HT1080 (cell line): ENCODE measurements at places on chromosomes 1 and 21. TPM values are rescaled to one million over a fixed set of nuclear protein-coding genes. Genes with fewer than 3 reads are reported as not detected.

BATF3 gene
- total RNA-seq = 17.4 and 23.2 TPM in 2 replicates

MRPL39 gene
- 51.9 and 53.4 TPM in 2 replicates for total RNA-seq

GSTM2 gene
- total RNA-seq = 2.3 and 3.1 TPM in 2 replicates

SPATA6 gene
- total RNA-seq = 0.16 TPM in 1 of 2 replicates, not detected in the other

PDPN gene
- 8.7 and 16.3 TPM in 2 replicates for total RNA-seq

MOB3C gene
- 4.5 and 5.4 TPM in 2 replicates for total RNA-seq

IVL gene
- total RNA-seq = 0.26 and 0.33 TPM in 2 replicates

THAP3 gene
- 20.9 and 22.0 TPM in 2 replicates for total RNA-seq

CFHR2 gene
- not detected in 2 replicates for total RNA-seq

DNA sequence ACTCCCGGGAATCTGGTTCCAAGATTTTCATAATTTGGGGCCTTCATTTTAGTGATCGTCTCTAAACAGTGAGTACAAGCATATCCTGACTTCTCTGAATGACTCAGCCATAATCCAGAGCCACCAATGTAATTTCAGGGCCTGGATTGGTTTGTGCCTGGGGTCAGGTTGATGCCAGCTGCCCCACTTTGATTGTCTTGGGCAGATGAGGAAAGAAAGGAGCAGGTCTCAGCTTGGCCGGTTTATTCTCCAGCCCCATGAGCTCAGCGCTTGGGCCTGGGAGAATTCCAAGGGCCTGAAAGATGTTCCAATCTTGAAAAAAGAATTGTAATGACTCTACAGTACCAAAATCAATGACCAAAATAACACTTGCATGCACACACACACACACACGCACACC lies 71.2 kb upstream of the ECE1 start:
- no peak for DNase-seq

DNA sequence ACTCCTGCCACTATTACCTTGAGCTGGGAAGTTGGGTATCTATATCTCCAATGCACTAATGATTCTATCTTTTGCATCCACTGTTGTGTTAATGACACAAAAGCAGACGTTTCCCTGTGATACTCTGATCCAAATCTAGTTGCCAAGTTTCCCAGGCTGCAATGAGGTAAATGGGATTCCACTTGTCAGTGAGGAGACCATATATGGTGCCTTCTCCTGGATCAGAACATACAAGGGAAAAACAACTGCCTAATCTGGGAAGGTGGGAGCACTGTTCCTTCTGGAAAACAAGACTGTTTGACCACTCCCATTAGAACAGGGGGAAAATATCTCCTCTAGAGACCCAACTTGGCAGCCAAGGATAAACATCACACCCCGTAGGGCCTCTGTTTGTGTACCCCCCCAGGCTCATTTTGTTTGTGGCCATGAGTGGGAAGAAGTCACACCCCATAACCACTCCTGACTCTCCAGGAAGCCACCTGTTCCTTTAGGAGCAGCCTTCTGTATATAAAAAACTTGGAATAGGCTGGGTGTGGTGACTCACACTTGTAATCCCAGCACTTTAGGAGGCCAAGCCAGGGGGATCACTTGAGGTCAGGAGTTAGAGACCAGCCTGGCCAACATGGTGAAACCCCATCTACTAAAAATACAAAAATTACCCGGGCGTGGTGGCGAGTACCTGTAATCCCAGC lies 28.5 kb upstream of the SLC6A9 start:
- DNase-seq = peak; percentile 43

DNA sequence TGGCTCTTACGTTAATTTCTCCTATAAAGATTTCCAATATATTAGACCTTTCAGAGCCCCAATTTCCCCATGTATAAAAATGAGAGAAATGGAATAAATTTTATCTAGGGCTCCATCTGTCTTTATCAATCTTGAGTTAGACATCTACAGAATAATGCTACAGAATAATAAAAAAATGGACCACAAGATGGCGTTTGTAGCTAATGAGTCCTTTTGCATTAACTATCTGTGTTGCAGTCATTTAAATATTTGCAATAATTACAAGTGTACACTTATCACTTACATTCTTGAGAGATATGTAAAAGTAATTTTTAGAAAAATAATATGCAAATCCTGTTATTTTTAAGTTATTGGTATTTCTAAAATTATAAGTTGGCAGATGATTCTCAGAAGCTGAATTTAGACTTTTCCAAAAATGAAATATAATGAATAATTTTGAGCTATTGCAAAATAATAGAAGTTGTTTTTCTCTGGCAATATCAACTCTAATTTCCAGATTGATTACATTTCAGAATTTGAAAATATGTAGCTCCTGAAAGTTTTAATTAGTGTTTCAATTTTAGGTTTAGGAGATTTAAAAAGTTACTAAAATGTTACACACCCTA lies 87.7 kb downstream of the SNX7 start:
- DNase-seq = peak; percentile 1

DNA sequence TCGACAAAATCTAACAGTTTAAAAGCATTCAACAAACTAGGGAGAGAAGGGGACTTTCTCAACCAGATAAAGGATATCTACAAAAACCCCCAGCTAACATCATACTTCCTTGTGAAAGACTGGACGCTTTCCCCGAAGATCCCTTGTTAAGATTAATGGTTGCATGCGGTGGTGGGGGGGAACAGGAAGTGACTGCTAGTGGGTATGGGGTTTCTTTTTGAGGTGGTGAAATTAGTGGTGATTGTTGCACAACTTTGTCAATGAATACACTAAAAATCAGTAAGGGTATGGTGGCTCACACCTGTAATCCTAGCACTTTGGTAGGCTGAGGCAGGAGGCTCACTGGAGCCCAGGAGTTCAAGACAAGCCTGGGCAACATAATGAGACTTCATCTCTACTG lies 26.9 kb upstream of the EYA3 start:
- peak; percentile 16 for DNase-seq

GRCh38 chr1:205582046-205582445 lies 49.8 kb downstream of the ELK4 start:
- no peak for DNase-seq

- DNase-seq = no peak
Measured at GRCh38 chr1:53089478-53090226, 27.6 kb downstream of the PODN start.

- DNase-seq = no peak
Measured at GRCh38 chr1:73948055-73948454, 249.9 kb downstream of the LRRIQ3 start.

DNA sequence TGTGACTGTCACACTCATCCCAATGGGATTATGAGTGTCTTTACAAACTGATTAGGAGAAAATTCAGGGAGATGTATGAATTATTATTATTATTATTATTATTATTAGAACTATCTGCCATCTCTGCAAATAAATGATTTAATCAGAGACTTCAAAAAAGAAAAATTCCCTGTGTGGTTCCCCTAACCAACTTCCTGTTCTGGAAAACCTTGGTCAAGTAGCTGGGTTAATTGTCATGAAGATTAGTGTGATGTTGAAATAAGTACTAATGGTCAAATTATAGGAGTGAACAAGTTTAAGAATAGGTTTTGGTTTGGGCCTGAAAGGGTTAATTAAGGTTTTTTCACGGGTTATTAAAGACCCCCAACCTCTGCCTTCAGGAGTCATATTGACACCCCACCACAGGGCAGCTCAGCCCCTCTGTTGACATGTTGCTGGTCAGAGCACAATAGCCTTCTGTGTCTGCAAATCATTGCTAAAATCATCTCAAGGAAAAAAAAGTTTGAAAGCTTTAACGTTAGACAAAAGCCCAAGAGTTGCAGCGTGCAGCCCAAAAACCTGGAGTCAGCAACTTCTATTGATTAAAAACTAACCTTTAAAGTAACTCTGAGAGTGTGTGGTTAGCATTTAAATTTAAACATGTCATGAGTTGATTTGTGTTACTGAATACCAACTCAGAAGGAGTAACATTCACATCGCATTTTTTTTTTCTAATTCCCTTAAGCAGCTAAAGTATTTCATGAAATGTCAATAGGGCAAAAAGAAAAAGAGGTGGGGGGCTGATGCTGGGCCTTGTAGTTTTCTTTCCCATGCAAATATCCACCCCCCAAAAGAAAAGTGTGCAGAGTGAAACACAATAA lies 272.5 kb downstream of the TM2D1 start:
- no peak for DNase-seq

GRCh38 chr1:1539310-1540089 lies 924 bp downstream of the TMEM240 start:
- no peak for DNase-seq

- DNase-seq = peak; percentile 36
Measured at GRCh38 chr1:9229549-9229948, 5.0 kb upstream of the H6PD start.

- no peak for DNase-seq
Measured at GRCh38 chr1:174991473-174991872, 8.3 kb upstream of the CACYBP start.

DNA sequence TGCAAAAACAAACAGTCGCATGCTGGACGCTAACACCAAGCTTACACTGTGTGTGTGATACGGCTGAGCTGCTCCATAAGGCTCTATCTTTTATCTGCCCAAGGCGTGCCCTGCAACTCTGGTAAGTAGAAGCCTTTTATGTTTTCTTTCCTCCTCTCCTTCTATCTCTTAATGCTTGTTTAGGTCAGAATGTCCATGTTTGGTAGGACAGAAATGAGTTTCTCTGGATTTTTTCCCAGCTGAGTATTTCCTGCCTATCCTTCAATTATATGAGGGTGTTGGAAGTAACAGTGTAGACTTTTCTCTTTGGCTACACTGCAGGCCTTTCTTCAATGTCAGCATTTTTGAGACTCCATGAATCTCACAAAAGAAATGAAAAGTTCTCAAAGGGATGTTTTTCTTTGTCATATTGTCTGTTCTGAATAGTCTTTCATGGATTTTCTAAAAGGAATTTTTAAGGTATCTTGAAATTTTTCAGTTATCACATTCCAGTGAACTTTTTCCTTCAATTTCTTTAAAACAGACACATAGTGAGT lies 124.2 kb downstream of the MACF1 start:
- no peak for DNase-seq

GRCh38 chr1:210233216-210233494 lies 559 bp downstream of the SERTAD4 start:
- no peak for DNase-seq

DNA sequence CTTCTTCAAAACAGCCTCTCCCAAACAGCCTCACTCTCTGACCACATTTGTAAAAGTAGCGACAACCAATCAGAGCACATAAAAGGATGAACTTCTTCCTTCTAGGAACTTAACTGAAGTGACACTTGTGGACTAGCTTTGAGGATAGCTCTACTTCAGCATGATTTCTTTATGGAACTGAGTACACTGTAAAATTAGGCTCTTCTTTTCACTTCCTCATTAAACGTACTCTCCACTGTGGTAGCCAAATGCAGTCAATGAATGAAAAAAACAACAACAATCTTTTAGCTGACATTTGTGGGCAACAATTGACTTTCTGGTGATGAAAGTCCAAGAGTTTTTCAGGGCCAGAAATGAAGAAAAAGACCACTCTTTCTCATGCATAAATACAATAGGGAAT lies 9.6 kb downstream of the LRRC53 start:
- no peak for DNase-seq

DNA sequence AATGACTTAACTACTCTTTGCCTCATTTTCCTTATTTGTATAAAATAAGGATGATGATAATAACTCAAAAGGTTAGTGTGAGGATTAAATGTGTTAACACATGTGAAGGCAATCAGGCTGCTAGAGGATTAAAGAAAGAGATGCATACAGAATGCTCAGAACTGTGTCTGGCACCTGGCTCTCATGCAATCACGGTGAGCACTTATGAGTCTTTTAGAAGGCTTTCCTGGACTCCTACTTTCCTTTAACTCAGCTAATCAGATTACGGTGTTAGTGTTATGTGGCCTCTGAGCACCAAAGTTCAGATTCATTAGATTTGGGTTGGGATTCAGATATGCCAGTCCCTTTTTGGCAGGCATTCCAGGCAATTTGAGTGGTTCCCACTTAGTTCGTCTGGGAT lies 311.6 kb upstream of the USP24 start:
- DNase-seq = no peak

- DNase-seq = no peak
Measured at GRCh38 chr1:21873761-21874160, 61.7 kb downstream of the LDLRAD2 start.

DNA sequence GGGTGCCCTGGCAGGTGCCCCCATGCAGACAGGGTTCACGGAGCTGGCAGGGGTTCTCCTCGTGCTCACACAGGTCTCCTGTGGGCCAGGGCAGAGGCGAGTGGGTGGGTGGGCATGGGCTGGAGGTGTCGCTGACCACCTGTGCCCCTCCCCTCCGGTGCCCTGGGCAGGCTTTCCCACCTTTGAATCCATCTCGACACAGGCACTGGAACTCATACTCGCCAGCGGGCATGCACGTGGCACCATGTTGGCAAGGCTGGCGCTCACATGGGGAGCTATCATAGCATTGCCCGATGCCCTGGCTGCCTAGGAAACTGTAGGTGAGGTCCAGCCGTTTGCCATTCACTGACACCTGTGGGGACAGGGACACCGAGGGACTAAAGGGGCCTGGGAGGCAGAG lies 16.0 kb downstream of the LDLRAD2 start:
- DNase-seq = no peak

- no peak for DNase-seq
Measured at GRCh38 chr1:227378181-227378580, 59.9 kb upstream of the CDC42BPA start.

DNA sequence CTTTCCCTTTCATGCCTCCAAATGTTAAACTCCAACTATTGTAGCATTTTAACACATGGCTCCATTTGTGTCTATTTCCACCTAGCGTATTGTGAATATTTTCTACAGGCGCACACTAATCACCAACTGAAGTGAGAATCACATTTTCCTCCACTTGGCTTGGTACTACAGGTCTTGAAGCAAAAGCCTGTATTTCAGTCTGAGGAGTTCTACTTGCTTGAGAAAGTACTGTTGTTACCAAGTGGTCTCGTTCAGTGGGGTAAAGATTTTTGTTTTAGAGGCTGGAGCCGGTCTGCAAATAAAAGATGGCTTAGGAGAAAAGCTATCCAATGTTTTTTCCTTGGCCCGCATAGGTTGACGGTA lies 550 bp upstream of the PTBP2 start:
- DNase-seq = no peak

GRCh38 chr1:198520524-198521254 lies 19.8 kb downstream of the ATP6V1G3 start:
- DNase-seq = no peak

DNA sequence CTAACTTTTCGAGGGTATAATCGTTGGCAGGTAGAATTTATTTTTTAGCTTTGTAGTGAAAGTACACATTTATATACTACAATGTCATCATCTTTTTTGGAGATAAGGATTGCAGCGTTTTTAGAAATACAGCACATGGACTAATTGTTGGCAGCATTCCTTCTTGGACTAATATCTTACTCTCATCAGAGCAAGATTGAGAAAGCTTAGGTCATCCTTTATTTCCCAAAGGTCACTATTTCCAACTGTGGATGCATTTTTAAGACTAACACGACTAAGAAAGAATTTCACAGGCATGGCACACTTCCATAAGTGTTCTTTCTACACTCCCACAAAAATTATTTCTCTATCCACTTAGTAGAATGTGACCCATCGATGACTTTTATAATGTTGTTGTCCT lies 732.3 kb downstream of the NCAM2 start:
- DNase-seq = no peak

DNA sequence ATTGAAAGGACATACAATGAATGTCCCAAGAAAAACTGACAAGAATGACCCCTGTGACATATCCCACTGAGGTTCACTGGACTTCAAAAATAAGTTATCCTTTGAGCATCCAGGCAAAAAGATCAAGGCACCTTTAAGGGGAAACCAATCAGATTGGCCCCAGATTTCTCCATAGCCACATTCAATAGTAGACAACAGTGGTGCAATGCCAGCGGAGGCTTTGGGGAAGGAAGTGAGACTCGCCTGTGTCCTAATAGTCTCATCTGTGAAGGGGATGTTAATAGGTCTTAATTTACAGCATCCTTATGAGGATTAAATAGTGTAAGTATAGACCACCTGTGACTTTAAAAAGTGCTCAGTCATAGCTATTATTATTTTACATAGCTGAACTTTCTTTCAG lies 21.5 kb downstream of the RPL5 start:
- DNase-seq = no peak
